ENCODE measurements at places on chromosomes 16 and 17.

- no peak overlapping the region for H3K4me3 ChIP-seq
- H3K4me1 ChIP-seq = peaks cover 13% of the 10 kb centered on the region
- DNase-seq = no peak
- H3K36me3 ChIP-seq = no peaks in the 10 kb centered on the region
- H3K27ac ChIP-seq = no peak overlapping the region
Measured at GRCh38 chr16:73000020-73000906, 47.7 kb downstream of the ZFHX3 start.

DNA sequence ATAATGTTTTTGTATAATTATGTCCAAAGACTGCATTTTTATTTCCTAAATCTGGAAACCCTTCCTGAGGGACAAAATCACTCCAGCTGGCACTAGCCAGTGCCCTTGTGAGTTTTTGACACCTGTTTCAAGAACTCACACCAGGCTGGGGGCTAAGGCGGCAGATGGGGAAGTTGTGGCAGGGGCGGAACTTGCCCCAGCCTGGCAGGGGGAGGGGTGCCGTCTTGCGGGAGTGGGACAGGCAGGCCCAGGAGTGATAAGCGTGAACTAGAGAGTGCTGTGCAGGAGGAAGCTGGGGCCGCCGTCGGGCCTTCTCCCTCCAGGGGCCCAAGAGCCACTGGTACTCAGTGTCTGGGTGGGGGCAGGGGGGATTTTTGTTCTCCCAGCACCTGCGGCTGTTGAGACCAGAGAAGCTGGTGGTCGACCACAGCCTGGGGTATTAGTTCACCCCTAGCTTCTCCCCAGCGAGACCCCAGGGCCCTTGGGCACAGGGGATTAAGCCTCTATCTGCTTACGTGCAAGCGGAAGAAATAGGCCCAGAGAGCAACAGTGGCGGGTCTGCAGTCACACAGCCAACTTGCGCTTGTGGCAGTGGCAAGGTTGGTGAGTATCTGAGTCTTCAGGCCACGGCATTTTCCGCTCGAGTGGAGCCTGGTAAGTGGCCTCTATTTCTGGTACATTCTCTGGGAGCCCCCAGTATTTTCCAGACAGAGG, 40.2 kb upstream of the PLCG2 start:
- no peaks in the 10 kb centered on the region for H3K36me3 ChIP-seq
- no peaks in the 10 kb centered on the region for H3K27me3 ChIP-seq
- H3K4me3 ChIP-seq = no peak overlapping the region
- no peaks in the 10 kb centered on the region for H3K4me1 ChIP-seq
- DNase-seq = no peak

DNA sequence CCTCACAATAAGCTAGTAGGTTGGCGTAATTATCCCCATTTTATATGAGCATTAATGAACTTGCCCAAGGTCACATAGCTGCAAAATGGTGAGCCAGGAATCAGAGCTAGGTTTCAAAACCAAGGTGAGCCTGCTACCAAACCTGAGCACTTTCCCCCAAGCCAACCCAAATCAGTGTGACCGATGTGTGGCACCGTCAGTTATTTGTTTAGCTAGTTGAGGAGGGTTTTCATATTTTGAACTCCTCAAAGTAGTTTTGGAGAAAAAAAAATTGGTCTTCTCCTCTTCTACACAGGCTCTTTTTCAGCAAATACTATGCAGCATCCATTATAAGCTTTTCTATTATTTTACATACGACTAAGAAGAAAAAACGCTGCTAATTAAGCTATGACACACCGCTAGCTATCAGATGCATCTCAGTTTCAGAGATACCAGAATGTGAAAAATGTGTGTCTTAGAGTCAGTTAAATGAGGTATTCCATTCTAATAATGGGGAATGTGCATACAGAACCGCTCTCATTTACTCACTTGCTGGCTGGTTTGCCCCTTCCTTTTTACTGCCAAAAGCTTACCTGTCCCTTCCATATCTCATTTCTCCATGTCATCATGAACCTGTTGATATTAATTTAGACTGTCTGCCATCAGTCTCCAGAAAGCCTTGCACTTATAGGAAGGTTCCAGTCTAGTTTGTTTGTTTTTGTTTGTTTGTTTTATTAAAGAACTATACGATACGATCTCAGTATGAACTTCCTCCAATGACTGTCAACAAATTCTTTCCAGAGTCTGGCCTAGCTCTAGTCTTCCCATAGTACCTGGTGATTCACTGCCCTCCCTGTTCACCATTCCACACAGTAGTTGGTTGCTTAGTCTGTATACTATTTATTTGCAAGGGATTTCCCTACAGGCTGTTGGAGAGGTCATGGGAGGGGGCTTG, 2.2 kb upstream of the TBX4 start:
- no peak overlapping the region for H3K4me3 ChIP-seq
- no peak for DNase-seq
- no peaks in the 10 kb centered on the region for H3K36me3 ChIP-seq
- H3K4me1 ChIP-seq = peaks cover 4% of the 10 kb centered on the region
- H3K27ac ChIP-seq = no peak overlapping the region

DNA sequence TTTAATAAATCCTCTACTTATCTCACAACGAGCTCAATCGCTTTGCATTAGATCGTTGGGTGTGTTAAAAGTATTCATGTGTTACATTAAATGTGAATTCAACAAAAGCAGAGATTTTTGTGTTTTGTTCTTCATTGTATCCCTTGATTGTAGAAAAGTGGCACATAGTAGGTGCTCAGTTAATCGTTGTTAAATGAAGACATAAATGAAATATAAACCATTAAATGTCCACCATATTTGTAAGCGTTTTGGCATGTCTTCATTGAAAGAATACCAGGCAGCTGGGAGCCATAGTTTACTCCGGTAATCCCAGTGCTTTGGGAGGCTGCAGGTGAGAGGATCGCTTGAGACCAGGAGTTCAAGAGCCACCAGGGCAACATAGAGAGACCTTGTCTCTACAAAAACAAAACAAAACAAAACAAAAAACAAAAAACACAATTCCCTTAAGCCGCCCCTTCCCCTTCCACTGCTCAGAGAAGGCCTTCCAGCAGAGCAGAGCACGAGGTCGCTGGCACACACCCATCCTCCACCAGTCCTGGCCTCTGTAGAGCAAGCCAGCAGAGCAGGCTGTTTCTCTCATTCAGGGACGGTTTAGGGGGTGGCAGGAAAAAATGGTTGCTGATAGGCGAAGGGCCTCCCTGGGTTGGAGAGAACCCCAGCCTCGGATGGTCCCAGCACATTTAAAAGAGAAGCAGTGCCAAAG, 673 bp upstream of the CHD9 start:
- H3K4me1 ChIP-seq = peaks cover 7% of the 10 kb centered on the region
- H3K36me3 ChIP-seq = no peaks in the 10 kb centered on the region
- H3K27ac ChIP-seq = peak overlapping the region; percentile 90
- H3K27me3 ChIP-seq = no peaks in the 10 kb centered on the region
- no peak for DNase-seq

- H3K36me3 ChIP-seq = no peaks in the 10 kb centered on the region
- no peaks in the 10 kb centered on the region for H3K27me3 ChIP-seq
- no peak overlapping the region for H3K4me3 ChIP-seq
- H3K4me1 ChIP-seq = no peaks in the 10 kb centered on the region
- no peak for DNase-seq
Measured at GRCh38 chr17:9484789-9485188, 90.8 kb downstream of the STX8 start.

DNA sequence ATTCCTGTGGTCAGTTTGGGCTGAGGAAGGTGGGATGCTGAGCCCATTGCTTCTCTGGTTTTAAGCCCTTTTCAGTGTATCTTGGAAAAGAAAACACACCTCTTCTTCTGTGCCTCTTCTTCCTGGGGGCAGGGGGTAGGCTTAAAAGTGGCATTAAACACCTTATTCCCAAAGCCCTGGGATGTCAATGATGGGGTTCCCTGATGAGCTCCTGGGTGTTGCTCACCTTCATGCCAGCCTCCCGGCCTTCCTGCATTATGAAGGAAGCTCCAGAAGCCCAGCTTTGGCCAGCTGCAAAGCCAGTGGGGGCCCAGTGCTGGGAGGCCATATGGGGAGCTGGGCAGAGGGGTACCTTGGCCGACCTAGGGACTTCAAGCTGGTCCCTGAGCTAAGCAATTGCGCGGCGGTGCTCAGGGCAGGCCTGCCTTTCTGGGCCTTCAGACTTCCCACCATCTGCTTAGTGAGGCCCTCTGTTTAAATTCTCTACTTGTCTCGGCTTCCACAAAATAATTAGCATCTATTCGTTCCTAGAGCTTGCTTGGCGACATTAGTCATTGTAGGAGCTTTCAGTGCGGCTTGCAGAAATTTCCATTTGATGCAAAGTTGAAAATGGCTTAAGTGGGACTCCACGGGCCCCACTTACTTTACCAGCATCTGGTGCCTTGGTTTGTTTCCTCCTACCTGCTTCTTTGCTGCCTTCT, 121.7 kb upstream of the NLRP1 start:
- no peaks in the 10 kb centered on the region for H3K27me3 ChIP-seq
- no peaks in the 10 kb centered on the region for H3K4me1 ChIP-seq
- H3K27ac ChIP-seq = no peak overlapping the region
- H3K36me3 ChIP-seq = no peaks in the 10 kb centered on the region
- H3K4me3 ChIP-seq = no peak overlapping the region
- no peak for DNase-seq

DNA sequence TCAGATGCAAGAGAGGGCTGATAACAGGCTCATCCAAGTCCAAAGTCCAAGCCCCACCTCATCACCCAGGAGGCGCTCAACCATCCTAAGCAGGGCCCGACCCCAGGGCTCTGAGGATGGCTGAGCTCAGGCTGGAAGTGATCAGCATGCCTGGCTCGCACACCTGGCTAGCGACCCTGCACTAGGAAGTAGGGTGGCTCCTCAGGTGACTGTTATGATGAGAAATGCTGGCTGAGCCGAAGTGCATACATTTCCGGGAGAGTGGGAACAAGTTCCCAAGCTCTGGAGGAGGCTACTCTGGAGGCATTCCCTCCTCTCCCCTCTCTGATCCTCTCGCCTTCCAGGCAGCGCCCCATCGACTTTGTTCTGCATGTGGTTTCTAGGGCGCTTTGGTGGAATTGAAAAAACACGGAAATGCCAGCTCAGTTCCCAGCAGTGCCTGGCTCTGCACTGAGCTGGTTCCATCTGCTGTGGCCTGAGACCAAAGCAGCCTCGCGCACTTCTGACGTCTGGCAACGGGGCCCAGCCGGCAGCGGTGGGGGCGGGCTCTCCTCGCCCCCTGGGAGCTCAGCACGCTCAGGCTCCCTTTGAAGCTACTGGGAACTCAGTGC, 130.3 kb downstream of the IRF8 start:
- H3K27me3 ChIP-seq = no peaks in the 10 kb centered on the region
- no peak for DNase-seq
- no peak overlapping the region for H3K4me3 ChIP-seq
- H3K27ac ChIP-seq = no peak overlapping the region
- no peaks in the 10 kb centered on the region for H3K36me3 ChIP-seq
